ENCODE measurements at places on chromosomes 1 and 21.

GRCh38 chr21:43850728-43851295 lies 14.2 kb upstream of the AGPAT3 start:
- DNase-seq = no peak

GRCh38 chr1:232797856-232798510 lies 7.2 kb upstream of the MAP10 start:
- DNase-seq = no peak

- DNase-seq = no peak
Measured at GRCh38 chr1:10968411-10968826, 44.0 kb upstream of the TARDBP start.

GRCh38 chr1:53361541-53361961 lies 33.7 kb upstream of the LRP8 start:
- DNase-seq = no peak

DNA sequence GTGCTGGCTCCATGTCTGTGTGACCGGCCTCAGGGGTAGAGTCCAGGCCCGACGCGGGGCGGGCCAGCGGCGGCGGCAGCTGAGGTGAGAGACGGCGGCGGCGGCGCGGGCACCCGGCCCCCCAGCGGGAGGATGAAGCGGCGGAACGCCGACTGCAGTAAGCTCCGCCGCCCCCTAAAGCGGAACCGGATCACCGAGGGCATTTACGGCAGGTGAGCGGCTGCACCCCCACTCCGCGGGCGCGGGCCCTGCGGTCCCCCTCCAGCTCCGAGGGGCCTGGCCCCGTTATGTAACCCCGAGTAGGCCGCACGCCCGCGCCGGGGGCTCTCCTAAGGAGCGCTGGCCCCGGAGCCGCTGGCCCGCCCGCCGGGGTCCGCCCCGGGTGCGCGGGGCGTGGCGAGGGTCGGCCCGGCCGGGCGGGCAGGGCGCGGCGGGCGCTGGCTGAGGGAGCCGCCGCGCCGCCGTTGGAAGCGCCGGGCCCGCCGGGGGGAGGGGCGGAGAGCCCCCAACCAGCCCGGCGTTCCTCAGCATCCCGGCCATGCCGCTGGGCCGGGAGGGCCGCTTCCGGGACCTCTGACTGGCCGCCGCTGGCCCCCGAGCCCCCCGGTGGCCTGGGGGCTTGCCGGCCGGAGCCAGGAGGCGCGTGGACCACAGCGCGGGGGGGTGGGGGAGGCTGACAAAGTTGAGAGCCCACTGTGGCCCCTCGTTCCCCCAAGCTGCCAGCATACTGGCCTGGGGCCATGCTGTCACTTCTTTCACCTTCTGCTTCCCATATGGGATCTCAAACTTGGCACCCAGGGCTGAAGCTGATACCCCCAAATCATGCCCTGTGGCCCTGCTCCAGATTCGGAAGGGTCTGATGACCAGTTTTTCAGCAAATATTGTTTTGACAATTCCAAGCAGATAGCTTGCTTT lies 527 bp downstream of the MACO1 start:
- no peak for DNase-seq

DNA sequence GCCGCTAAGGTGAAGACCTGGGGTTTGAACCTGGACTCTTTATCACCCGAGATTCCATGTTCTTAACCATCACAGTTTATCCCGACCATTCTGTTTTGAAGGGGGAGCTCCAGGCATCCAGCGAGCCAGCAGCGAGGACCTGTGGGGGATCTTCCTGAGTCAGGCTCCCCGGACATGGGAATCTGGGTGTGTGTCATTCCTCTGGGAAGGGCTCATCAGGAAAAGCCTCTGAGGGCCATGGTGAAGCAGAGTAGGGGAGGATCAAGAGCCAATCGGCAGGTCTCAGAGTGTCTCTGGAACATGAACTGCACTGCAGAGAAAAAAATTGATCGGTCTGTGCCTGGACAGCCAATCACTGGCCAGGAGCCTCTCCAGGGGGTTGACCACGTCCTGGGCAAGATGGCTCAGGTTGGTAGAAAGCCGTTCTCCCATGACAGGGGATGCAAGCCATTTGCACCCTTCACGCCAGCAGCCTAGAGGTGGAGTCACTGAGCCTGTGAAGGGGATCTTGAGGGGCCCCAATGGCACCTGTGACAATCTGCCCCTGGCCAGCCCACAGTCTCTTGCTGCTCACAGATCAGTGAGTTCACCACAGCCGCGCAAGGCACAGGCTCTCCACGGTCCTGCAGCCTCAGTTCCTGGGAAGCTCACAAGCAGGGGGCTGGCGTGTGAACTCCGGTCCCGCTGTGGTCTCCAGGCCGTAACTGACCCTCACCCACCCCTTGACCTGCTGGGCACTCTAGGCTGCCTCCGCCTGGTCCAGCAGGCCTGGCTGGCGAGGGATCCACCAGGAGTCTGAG lies 20.4 kb upstream of the ACTRT2 start:
- DNase-seq = no peak

- DNase-seq = no peak
Measured at GRCh38 chr1:228459091-228459993, 27.8 kb upstream of the RNF187 start.

GRCh38 chr1:199687321-199687720 lies 340.2 kb upstream of the NR5A2 start:
- no peak for DNase-seq

- DNase-seq = no peak
Measured at GRCh38 chr1:109963864-109964263, 20.7 kb upstream of the AHCYL1 start.

DNA sequence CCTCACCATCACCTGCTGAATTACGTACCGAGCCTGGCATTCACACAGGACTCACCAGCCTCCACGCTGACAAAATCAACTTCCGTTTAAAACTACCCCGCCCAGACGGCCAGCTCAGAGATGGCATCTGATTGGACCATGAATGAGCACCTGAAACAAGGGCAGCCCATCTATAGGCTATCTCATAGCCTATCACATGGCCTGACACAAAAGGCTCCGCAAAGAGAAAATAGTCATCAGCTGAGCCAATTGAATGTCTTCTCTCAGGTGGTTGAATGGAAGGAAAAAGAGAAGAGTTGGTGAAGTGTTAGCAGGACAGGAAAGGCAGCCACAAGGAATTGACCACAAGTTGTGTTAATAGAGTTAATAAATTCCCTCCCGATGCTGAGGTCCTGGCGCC lies 50.6 kb upstream of the ZC3H12A start:
- DNase-seq = no peak

DNA sequence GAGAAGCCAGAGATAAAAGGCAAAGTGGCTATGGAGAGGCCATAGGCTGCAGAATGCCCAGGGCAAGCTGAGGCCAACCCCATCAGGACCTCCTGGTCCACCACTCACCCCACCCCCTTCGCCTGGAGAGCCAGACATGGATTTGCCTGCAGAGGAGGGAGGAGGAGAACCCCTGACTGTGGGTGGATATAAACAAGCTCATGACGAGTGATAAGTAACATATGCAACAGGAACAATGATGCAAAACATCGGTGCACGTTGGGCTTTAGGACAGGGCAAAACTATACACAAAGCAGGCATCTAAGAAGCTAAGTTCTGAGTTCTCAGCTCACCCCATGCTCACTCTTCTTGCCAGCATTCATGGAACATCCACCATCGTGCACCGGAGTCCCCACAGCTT lies 150.3 kb downstream of the ETS2 start:
- no peak for DNase-seq

GRCh38 chr1:97902067-97902466 lies 18.8 kb downstream of the DPYD start:
- DNase-seq = no peak

- no peak for DNase-seq
Measured at GRCh38 chr1:56139836-56140235, 439.5 kb downstream of the PLPP3 start.

GRCh38 chr1:5933676-5934057 lies 58.6 kb downstream of the NPHP4 start:
- no peak for DNase-seq

DNA sequence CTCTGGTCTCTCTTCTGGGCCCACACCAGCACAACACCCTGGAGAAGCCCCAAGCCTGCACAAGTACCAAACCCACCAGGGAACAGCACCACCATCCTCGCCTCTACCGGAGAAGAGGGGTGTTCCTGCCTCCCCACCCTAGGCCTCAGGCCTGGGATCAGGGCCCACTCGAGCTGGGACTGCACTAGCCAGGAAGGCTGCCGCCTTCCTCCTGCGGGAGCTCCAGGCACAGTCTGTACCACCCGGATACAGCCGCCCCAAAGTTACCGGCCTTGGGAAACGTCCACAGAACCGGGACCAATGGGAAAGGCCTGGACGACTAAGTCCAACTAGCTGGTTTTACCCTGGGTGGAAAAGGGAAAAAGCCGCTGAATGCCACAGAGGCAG lies 3.4 kb downstream of the TAL1 start:
- no peak for DNase-seq

- no peak for DNase-seq
Measured at GRCh38 chr1:208235356-208235981, 8.7 kb downstream of the PLXNA2 start.

DNA sequence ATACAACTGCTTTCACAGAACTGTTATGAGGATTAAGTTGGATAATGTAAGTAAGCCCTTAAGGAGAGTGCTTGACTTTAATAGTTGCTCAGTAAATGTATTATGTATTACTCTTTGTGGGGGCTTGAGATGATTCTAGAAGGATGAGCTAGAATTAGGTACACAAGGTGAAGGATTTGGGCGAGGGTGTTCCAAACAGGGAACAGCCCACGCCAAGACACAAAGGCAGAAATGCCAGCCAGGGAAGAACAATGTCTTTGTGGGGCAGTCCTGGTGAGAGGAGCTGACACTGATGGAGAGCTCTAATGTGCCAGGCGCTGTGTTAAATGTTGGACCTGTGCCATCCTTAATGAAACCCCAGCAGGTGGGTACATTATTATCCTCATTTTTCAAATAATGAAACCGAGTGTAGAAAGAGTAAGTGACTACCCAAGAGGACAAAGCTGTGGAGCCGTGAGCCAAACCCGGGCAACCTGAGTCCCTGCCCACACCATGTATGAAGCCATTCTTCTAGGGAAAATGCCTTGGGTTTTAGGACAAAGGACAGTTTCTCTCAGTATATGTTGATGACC lies 362.4 kb downstream of the HHAT start:
- no peak for DNase-seq

DNA sequence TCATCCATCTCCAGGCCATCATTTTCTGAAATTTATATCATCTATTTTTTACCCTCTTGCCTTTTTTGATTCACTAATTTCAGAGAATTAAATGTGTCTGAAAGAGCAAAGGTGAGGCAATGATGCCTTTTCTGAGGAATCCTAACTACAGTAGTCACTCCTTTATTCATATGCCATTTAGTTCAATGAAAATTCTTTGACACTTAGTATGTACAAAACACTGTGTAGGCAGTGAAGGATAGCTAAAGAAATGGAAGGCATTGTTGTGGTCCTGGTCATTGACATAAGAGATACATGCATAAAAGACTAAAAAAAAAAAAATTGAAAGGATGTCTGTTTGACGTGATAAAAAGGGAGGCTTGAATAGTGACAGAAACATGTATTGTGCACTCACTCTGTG lies 171.9 kb upstream of the BEND5 start:
- DNase-seq = no peak

DNA sequence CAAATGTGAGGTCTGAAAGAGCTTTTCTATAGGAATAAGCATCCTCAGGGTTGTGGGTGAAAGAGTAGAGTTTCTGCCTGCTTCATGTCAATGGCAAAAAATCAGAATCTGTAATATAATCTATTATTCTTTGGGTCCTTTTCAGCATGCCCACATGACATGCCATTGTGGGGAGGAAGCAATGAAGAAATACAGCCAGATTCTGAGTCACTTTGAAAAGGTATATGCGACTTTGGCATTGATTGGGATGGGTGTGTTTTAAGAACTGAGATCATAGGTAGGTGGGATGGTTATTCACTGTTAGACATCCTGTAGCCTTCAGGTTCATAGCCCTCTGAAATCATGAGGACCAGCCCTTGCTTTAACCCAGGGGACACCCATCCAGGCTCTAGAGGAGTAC lies 1.8 kb downstream of the IL20 start:
- DNase-seq = no peak

DNA sequence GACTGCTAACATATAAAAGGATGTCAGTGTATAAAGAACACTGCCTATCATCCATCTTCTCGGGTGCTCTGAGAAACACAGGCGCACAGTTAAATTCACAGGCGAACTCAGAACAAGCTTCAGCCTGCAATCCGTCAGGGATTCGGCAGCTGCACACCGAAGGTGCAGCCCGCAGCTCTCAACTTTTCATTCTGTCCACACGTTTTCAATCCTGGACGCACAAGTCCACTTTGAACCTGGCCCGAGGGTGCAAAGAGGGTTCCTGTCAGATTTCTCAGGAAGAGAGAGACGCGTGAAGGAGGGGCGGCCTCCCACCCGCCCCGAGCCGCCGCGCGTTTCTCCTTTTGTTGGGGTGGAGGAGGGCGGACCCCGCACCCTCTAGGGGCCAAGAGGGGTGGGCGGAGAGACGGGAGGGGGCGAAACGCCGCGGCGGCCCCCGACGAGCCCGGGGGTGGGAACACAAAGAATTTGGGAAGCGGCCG lies 724 bp downstream of the DOCK7 start:
- peak; percentile 39 for DNase-seq

- DNase-seq = no peak
Measured at GRCh38 chr21:34967509-34968289, 81.4 kb downstream of the RUNX1 start.

GRCh38 chr1:184615301-184615700 lies 139.4 kb downstream of the EDEM3 start:
- no peak for DNase-seq

DNA sequence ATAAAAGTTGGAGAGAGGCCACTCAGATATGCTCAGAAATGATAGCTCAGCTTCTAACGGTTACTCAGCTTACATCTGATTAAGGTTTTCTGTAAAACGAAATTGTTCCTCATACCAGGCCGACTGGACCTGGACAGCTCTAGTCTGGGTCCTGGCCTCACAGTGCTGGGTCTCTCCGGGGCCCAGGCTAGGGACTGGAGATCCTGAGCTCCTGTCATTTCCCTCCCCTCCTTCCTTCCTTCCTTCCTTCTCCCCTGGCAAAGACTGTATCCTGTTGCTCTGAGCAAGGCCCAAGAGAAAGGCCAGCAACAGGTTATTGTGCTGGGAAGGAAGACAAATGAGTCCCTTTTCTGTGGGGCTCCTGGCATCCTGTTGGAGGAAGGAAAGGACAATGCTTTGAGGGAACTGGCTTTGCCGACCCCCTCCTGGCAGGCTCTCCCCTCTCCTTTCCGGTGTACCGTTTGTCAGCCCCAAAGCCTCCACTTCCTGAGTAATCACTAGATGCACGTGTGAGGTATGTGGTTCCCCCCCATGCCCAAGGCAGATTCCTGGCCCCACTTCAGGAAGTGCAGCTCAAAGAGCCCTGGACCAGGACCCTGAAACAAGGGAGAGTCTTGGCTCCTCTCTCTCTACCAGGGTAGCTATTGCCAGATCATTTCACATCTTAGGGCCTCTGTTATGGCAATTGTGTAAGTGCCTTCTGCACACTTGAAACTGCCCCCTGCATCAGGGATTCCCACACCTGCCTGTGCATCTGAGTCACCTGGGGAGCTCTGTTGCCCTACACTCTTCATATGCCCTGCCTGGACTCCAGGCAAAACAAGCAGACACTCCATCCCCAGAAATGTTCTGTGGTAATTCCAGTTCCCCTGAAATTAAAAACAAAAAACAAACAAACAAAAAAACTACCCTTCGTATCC lies 212.7 kb upstream of the FGGY start:
- no peak for DNase-seq

GRCh38 chr1:183222909-183223308 lies 36.8 kb downstream of the LAMC2 start:
- no peak for DNase-seq

- DNase-seq = no peak
Measured at GRCh38 chr1:156746406-156746727, 5.1 kb downstream of the HDGF start.
